ENCODE measurements at places on chromosomes 3 and 15.

- no peak for DNase-seq
Observed at GRCh38 chr3:14482271-14482721, 57.8 kb downstream of the GRIP2 start.

DNA sequence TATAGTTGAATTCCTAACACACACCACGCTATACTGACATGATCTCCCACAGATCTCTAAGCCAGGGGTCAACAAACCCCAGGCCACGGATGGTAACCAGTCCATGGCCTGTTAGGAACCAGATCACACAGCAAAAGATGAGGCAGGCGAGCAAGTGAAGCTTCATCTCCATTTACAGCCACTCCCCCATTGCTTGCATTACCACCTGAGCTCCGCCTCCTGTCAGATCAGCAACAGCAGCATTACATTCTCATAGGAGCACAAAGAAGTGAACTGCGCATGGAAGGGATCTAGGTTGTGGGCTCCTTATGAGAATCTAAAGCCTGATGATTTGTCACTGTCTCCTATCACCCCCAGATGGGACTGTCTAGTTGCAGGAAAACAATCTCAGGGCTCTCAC, 2.7 kb downstream of the PDCD7 start:
- DNase-seq = no peak

DNA sequence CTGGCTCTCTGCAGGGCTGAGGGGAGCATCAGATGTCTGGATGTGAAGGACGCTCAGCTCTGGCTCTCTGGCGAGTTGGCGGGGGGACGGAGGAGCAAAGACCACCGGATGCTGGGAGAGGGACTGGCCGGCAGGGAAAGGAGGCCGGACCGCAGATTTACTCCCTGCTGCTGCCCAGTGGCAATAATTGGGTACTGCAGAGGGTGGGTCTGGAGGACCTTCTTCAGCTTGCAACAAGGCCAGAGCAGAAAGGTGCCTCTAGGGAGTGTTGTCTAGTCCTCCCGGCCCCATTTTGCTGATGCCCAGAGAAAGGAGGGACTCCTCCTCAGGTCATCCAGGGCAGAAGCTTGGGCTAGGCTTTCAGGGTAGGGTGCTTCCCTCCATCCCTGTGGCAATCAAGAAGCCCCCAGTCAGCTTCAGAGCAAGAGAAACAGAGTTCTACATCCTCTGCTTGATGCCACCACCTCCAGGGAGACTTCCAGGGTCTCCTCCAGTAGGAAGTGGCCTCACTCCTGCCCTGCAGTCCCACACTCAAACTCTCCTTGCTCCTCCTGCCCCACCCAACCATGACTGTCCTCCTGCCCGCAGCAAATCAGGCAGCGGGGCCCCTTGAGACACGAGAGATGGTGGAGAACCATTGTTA, 20.3 kb upstream of the CSPG4 start:
- DNase-seq = no peak

DNA sequence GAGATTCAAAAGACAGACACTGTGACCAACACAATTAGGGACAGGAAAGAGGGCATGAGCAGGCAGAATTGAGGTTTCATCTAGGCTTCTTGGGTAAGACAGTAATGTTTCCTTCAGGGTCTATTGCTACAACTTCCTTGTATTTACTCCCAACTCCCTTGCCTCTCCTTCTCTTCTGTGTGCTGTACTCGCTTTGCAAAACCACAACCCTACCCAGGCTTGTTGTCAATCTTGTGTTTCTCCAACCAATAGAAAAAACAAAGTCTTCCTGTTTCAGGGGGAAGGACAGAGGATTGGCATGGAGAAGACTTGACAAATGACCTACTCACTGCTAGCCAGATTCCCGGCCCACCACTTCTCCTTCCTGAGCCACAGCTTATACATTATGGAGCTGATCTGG, 36.3 kb upstream of the MASP1 start:
- DNase-seq = no peak

DNA sequence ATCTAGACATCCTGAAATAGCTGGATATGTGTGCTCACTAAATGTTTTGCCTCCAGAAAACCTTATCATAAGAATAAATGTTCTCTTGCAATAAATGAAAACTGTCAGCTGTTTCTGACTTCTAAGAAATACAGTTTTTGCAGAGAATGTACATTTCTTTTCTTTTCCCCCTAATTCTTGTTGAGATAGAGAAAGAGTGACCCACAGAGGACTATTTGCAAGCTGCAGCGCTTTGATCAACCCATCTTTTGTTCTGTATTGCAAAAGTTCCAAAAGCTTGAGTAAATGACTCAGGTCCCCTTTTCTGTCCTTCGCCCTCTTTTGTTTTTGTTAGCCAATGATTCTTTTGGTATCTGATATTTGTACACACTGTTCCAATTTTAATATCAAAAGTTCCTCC, 141.9 kb downstream of the BBX start:
- DNase-seq = no peak

All from GM04504 (cell line).